Activated naive CD4-positive, alpha-beta T cell treated with Interleukin-2 at 50 U/mL for 16 hours (primary cell): ENCODE measurements at places on chromosomes 6 and 20.

- DNase-seq: no peak
Measured at GRCh38 chr6:166516251-166516884, 70.1 kb downstream of the RAMACL start.

DNA sequence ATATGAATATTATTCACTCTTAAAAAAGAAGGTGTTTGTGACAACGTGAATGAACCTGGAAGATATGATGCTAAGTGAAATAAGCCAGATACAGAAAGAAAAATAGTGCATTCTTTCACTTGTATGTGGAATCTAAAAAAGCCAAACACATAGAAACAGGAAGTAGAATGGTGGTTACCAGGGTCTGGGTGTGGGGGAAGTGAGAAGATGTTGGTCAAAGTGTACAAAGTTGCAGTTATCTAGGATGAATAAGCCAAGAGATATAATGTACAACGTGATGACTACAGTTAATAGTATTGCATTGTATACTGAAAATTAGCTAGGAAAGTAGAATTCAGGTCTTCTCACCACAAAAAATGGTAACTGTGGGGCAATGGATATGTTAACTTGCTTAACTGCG is 151.1 kb upstream of the HCRTR2 start:
- DNase-seq: no peak

GRCh38 chr20:13610184-13610583 is 28.5 kb downstream of the TASP1 start:
- no peak for DNase-seq

GRCh38 chr20:10848810-10849370 is 175.1 kb upstream of the JAG1 start:
- DNase-seq: no peak

GRCh38 chr6:21438237-21438985 is 155.1 kb upstream of the SOX4 start:
- peak; percentile 4 for DNase-seq

GRCh38 chr6:127051571-127052260 is 66.8 kb upstream of the RSPO3 start:
- DNase-seq: no peak

DNA sequence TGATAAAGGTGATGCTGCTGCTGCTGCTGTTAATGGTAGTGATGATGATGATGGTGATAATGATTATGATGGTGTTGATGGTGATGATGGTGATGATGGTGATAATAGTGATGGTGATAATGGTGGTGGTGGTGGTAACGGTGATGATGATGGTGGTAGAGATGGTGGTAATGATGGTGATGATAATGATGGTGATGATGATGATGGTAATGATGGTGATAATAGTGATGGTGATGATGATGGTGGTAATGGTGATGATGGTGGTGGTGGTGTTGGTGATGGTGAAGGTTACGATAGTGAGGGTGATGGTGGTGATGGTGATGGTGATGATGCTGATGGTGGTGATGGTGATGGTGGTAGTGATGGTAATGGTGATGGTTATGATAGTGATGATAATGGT is 132.3 kb downstream of the TFAP2C start:
- no peak for DNase-seq

DNA sequence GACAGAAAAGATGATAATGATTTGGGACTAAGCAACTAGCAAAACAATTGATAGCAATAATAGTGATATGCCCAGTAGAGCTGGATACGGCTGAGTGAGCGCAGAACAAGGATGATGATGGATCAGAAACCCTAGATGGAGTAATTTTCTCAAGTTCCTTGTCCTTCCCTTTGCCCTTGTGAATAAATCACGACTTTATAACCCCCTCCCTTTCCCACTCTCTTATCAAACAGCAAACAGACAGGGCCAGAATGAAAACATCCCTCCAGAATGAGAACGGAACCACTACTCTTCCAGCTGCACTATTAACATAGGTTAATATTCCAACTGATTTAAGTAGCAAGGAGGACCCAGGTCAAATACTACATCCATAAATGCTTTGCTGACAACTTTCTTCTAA is 1.3 kb upstream of the MTFR2 start:
- DNase-seq: no peak

- no peak for DNase-seq
Measured at GRCh38 chr20:59566631-59567524, 37.5 kb upstream of the PHACTR3 start.

DNA sequence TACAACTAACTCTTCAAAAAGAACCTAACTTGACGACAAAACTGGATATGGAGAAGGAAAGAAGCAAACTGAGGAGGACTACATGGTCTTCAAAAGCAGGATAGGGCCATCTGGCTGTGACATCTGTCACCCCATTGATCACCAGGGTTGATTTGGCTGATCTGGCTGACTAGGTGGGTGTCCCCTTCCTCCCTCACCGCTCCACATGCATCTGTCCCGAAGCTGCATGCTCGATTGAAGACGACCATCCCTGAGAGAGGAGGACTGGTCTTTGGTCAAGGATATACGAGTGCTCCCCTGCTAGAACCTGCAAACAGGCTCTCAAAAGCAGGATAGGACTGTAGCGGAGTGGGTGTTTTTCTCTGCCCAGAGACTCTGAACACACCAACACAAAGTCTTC is 21.7 kb downstream of the CPNE1 start:
- DNase-seq: no peak

GRCh38 chr6:110495949-110496348 is 19.5 kb upstream of the SLC22A16 start:
- DNase-seq: no peak

DNA sequence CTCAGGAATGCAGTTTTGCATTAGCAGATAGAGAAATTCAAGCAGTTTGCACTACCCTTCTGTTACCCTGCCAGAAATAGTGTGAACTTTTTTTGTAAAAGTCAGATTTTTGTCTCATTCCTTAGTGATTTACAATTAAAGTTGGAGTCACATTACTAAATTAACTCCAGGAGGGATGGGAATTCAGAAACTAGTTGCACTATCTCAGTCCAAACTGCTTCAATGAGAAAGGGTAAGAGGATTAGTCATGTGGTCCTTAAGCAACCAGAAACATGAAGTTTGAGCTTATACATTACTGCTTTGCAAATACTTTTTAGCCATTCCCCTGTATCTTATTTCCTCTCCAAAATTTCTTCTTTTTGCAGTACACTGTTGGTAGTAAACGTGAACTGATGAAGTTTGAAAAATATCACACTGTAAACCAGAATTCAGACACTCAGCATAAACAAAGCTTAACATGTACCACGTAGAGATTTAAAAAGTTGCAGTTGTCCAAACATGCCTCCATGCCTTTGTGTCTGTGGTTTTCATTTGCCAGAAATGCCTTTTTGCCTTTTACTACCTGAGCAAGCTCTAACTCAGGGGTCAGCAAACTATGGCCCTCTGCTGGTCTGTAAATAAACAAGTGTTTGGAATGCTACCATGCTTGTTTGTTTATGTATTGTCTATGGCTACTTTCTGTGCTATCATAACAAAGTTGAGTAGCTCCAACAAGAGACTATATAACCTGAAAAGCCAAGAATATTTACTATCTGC is 49.7 kb downstream of the TP53INP2 start:
- no peak for DNase-seq

GRCh38 chr20:43740642-43741041 is 13.8 kb upstream of the GTSF1L start:
- no peak for DNase-seq

DNA sequence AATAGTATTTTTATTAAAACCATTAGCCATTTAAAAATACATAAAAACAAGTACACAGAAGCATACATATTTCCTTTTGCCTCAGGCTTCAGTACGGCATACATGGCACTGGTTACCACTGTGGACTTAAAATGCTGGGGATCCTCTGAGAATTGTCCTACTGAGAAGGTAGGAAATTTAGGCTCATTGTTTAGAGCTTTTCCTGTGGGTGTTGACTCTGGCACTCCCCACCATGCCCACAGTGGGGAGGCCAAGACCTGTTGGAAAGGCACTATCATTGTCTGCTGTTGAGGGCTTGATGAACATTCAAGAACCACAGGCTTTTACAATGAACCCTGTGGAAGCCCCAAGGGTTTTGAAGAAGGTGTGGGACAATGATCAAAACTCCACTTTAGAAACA is 473.4 kb downstream of the BTBD3 start:
- no peak for DNase-seq

DNA sequence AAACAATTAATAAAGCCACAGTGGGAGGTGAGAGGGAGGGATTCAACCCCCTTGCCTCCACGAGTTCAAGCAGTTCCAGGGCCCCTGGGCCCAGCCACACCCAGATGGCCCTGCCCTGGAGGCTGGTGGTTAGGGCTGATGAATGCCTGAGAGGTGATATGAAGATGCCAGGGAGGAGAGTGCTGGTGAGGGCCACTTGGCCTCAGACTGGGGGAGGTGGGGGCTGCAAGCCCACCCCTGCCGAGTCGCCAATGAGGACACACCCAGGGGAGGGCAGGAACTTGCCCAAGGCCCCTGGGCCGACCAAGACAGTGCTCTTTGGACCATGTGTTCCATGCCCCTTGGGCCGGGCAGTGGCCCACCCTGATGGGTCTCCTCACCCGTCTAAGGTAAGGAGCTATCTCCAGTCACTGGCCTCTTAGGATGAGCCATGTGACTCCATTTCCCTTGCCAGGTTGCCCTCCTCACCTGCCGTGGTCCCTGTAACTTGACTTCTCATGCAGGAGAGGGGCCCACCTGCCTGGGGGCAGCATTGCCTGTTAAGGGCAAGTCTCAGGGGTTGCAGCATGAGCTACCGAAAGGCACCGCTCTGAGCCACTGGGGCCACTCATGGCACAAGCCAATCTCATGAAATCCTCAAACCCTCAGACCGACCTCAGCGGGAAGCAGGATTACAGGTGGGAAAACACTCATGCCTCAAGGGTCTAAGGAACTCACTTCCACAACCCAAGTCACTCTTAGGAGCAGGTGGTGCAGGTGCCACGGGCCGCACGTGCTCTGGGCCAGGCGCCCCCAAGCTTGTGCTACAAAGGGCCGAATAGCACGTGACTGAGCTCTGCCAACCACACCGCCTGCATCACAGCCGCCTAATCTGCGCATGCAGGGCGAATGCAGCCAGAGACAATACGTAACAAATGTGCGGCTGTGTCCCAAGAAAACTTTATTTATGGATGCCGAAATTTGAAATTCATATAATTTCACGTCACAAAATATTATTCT is 147.4 kb upstream of the MLN start:
- DNase-seq: no peak

- DNase-seq: no peak
Measured at GRCh38 chr20:4519534-4519933, 202.2 kb upstream of the PRND start.

DNA sequence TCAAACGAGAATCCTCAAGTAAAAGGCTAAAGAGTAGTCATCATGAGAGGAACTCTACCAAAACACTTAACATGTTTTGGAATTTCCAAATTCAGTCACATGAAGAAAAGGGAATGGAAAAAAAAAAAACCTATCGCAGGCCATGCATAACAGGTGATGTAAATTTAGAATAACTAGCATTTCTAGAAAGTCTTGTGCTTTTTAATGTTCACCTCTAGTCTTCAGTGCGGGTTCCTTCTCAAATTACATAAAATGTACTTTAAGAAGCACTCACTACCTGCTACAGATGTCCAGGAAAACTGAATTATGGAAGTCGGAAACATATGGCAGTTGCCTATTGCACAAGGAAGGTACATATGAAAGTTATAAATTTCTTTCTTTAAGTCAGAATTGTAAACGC is 6.1 kb upstream of the TBX18 start:
- no peak for DNase-seq
